ENCODE measurements at places on chromosomes 2 and 18.

GRCh38 chr2:74155830-74156229 lies 8.1 kb upstream of the BOLA3 start:
- DNase-seq: peak; percentile 36

DNA sequence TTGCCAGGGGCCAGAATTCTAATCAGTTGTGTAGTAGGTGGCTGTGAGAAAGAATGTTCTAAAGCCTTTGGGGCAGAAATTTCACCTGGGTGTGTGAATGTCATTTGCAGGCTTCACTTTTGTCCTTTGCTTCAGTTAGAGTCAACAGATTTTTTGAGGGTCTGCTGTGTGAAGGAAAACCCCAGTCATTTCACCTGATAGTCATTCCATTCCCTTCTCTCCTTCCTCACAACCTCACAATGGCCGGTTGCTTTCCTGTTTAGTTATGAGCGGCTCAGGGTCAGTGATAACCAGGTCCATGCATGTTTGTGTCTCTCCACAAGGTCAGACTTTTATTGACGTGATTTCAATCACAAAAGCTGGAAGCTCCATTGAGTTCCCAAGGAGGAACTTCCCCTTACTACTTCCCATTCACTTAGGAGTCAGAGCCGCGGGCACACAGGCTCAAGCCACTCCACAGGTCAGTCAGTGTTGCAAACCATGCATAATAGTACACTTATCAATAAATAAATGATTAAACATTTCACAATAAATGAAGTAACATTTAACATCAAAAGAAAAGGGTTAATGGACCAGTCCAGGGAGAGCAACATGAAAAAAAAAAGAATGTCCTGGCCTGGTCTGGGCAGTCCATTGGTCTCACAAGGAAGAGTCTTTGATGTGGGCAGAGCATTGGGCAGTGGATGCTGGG lies 74.3 kb downstream of the NPAS2 start:
- no peak for DNase-seq

GRCh38 chr2:102013206-102014040 lies 21.7 kb downstream of the IL1R2 start:
- DNase-seq: no peak

DNA sequence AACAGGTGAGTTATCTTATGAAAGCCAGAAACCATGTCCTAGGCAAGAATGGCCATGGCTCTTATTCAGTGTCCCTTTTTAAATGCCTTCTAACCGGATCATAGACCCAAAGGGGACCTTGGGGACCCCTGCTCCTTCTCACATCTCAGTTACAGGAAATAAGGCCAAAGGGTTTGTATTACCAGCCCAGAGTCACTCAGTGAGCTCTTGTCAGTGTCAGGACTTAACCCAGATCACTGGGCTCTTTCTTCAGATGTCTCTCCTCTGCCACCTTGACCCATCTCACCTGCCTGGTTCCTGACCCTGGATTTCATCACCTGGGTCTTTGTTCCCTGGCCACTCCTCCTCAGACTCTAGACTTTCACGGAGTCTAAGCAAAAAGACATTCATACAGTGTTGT lies 556.7 kb downstream of the CMPK2 start:
- no peak for DNase-seq

- no peak for DNase-seq
Measured at GRCh38 chr18:65748321-65748720, 2.5 kb upstream of the CDH7 start.

DNA sequence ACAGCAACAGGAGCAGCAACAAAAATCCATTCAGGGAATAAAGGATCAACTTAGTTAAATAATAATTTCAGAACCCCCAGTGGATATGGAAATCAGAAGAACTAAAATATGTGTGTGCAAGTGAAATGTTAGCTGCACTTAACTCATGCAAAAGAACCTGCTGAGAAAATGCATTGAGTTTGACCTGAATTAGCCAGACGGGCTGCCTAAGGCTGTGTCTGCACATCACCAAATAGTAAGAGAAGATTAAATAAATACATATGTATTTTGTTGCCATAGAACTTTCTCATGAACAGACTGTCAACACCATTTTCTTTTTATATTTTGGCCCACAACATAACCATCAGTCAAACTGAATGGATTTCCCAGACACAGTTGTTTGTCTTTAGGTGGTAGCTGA lies 262.0 kb upstream of the PIK3C3 start:
- DNase-seq: no peak

GRCh38 chr2:229714080-229714735 lies at the start of gene DNER:
Gene DNER (minus strand): TSS chr2:229714555. CDS start chr2:229714423, 132 bp downstream.
- no peak for DNase-seq

Measured in hematopoietic multipotent progenitor cell treated with erythropoietin and hydrocortisone succinate and interleukin-3 and kit ligand, for 8 days (in vitro differentiated cells).